Stimulated activated CD4-positive, alpha-beta T cell treated with anti-CD3 and anti-CD28 coated beads, Interleukin-1b, Interleukin-23, amount 100 ng/mL, for 1 hour (primary cell): ENCODE measurements at places on chromosomes 12 and 14.

DNA sequence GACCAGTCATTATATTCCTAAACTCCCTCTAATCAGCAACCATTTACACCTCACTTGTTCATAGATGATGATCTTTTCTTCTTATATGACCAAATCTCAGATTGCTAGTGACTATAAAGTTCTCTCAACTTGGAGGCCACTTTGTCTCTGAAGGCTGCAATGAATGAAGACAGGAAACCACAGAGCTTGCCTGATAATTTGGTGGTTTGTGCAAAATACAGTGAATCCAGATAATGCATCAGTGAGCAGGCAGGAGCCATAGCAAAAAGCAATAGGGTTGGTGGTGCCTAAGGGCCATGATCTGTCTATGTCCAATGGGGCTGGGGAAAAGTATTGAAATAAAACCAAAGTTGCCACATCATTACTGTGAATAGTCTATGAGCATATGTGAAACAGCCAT, 123.8 kb upstream of the LRFN5 start:
- DNase-seq = no peak

GRCh38 chr12:46898152-46898931, 72.5 kb upstream of the SLC38A4 start:
- no peak for DNase-seq

DNA sequence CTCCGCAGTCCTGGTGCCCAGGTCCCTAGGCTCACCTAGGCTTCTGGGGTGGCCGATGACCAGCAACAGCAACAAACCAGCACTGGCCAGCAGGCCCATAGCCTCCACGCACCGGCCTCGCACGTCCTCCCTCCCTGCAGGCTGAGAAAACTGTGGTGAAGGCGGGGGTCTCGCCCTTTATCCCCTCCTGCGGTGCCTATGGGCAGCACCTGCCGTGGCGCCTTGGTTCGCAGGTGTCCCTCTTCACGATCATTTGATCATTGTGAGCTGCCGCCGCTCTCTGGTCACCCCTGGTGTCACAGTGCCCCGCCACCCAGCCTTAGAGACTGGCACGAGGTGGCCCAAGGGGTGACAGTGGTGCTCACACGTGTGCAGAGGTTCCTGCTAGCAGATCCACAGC, at the start of gene OVCH1:
TSS of gene OVCH1 (minus strand) at position 99 of the 400 bp plus-strand sequence. CDS start at position 99, 0 bp downstream.
- no peak for DNase-seq

- no peak for DNase-seq
Observed at GRCh38 chr12:104721039-104721405, 237.1 kb downstream of the SLC41A2 start.

DNA sequence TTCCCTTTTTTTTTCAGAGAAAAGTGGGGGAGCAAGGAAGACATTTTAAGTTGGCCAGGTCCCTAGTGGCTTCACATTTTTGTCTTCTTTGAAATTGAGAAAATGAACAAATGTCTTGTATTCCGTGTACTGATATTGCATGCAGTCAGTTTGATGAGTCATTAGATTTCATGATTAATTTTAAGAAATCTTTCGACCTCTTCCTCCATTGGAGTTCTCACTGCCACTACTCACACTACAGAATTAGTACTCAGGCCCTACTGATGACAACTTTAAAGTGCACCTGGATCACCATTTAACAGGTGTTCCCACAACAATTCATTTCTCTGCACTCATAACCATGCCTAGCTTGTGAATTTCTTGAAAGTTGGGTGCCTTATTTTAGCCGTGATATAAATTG, 50.5 kb downstream of the SAMD4A start:
- DNase-seq = no peak

- DNase-seq = no peak
Observed at GRCh38 chr12:32558903-32559302, 120.2 kb upstream of the DNM1L start.

GRCh38 chr14:99976021-99976420, 89.2 kb upstream of the EVL start:
- DNase-seq = no peak

- no peak for DNase-seq
Observed at GRCh38 chr14:93953263-93953662, 23.1 kb downstream of the ASB2 start.

DNA sequence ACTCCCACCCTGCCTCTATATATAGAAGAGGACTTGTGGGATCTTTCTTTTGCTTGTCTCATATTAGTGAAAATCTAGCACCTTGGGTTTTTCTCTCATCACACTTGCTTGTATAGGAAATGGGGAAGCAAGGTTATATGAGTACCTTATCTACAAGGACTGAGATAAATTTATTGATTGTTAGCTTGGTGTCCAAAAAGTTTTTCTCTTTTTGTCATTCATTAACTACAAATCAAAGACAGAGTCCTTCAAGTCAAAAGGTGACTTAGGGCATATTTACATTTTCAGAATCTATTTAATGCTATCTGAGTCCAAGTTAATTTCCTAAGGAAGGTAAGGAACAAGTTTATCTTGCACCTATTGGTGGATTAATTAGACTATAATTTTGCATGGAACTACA, 92.7 kb downstream of the SNAPC1 start:
- no peak for DNase-seq

GRCh38 chr12:89212339-89212771, 139.9 kb downstream of the DUSP6 start:
- no peak for DNase-seq

DNA sequence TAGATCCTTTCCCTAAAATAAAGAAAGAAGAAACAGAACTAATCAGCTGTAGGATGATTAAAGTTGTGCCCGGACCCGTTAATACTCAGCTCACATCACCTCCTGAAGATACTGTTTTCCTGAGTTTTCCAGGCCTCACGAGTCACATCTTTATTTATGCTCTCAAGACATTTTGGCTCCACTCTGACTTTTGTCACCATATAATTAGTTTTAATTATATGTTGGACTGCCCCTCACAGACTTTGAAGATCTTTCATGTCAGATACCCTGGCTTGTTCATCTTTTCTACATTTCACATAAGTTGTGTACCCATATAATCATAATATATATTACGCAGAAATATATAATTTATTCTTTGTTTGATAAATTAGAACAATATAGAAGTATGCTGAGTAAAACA, 87.4 kb downstream of the HCAR2 start:
- no peak for DNase-seq

- no peak for DNase-seq
Observed at GRCh38 chr14:33676135-33676566, 274.7 kb downstream of the EGLN3 start.

DNA sequence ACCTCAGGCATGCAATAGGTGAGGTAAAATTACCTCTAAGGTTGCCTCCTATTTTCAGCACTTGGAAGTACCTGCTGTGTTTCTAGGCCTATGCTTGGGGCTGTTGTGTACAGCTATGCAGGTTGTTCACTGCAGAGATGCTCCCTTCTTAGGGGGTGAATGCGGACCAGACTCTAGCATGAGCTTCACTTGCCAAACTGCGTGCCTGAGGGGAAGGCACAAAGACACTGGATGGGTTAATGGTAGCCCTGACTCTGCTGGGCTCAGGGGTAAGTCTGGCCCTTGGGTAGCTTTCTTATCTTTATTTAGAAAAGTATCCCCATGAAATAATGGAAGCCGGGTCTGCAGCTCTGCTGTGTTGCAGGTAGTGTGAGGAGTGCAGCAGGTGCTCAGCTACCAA, 35.7 kb downstream of the B4GALNT3 start:
- no peak for DNase-seq
